Urinary bladder (tissue), 4 donors: ENCODE measurements at places on chromosomes 5 and 9. TPM values are rescaled to one million over a fixed set of nuclear protein-coding genes. Genes with fewer than 3 reads are reported as not detected.

TRIM36 gene
- 0.34 TPM for polyA plus RNA-seq

ISL1 gene
- 0.46 TPM for polyA plus RNA-seq

DDX4 gene
- polyA plus RNA-seq: not detected

NXNL2 gene
- 0.85 TPM for polyA plus RNA-seq

GRXCR2 gene
- polyA plus RNA-seq: not detected

RBM27 gene
- polyA plus RNA-seq: 9.0 TPM

CTSV gene
- 0.13 TPM for polyA plus RNA-seq

DNAI1 gene
- polyA plus RNA-seq: 0.11 TPM

FOXD4L3 gene
- not detected for polyA plus RNA-seq

PCDHA13 gene
- polyA plus RNA-seq: 0.18 TPM

LCN15 gene
- not detected for polyA plus RNA-seq

FCHSD1 gene
- polyA plus RNA-seq: 15.6 TPM

LSM11 gene
- polyA plus RNA-seq: 12.6 TPM

PCDHA11 gene
- 0.06 TPM for polyA plus RNA-seq

INSL4 gene
- not detected for polyA plus RNA-seq

NFX1 gene
- 21.9 TPM for polyA plus RNA-seq

TAF11L5 gene
- not detected for polyA plus RNA-seq

BTNL3 gene
- polyA plus RNA-seq: 0.04 TPM

ENG gene
- 196 TPM for polyA plus RNA-seq

PTGES2 gene
- polyA plus RNA-seq: 59.6 TPM

ELL2 gene
- polyA plus RNA-seq: 14.1 TPM

MARCOL gene
- not detected for polyA plus RNA-seq

INSL6 gene
- not detected for polyA plus RNA-seq

PLGRKT gene
- polyA plus RNA-seq: 24.1 TPM

GARIN3 gene
- polyA plus RNA-seq: not detected

PCDHGA8 gene
- 0.25 TPM for polyA plus RNA-seq

TAF11L7 gene
- not detected for polyA plus RNA-seq

SLC25A46 gene
- 29.6 TPM for polyA plus RNA-seq

EFNA5 gene
- 2.1 TPM for polyA plus RNA-seq

KLHL3 gene
- 3.1 TPM for polyA plus RNA-seq

SGCD gene
- 15.9 TPM for polyA plus RNA-seq

SLCO6A1 gene
- not detected for polyA plus RNA-seq

ANKRD34B gene
- polyA plus RNA-seq: not detected

OBP2A gene
- not detected for polyA plus RNA-seq

SMIM32 gene
- 0.09 TPM for polyA plus RNA-seq

SLC6A7 gene
- polyA plus RNA-seq: 0.01 TPM
